Aortic smooth muscle cell (primary cell): ENCODE measurements at places on chromosomes 2 and 18. TPM values are rescaled to one million over a fixed set of nuclear protein-coding genes. Genes with fewer than 3 reads are reported as not detected.

Gene IL18RAP
- not detected in 2 replicates for total RNA-seq

Gene ANKRD30BL
- not detected in 2 replicates for total RNA-seq

Gene RESP18
- not detected in 2 replicates for total RNA-seq

Gene UGT1A7
- total RNA-seq: not detected in 2 replicates

Gene GPR35
- total RNA-seq: 0.19 and 0.26 TPM in 2 replicates

Gene VWC2L
- total RNA-seq: under 0.01 TPM in 1 of 2 replicates, not detected in the other

Gene DNAJC5G
- total RNA-seq: not detected in 2 replicates

Gene SP5
- total RNA-seq: not detected in 2 replicates

Gene LYG2
- total RNA-seq: not detected in 2 replicates

Gene GULP1
- 58.0 and 62.0 TPM in 2 replicates for total RNA-seq

Gene SP140
- total RNA-seq: 0.19 and 0.40 TPM in 2 replicates

Gene FBXO15
- 0.12 and 0.26 TPM in 2 replicates for total RNA-seq
